ENCODE measurements at places on chromosomes 6 and 20.

DNA sequence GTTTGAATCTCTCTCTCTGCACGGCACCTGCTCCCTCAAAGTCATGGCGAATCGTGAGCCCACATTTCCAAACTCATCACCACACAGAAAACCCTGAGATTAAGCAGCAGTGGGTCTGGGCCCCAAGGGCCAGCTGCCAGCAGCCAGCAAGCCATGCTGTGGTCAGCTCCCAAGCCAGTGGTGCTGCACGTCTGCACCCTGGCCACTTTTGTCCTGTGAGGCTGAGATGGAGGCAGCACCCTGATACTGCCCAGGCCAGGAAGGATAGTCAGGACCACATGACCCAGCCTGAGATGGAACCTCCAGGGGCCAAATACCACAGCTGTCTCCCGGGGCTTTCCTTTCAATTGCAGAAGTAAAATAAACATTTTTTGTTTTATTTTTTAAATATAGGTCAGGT, 93.9 kb downstream of the PRND start:
- no peak for DNase-seq

DNA sequence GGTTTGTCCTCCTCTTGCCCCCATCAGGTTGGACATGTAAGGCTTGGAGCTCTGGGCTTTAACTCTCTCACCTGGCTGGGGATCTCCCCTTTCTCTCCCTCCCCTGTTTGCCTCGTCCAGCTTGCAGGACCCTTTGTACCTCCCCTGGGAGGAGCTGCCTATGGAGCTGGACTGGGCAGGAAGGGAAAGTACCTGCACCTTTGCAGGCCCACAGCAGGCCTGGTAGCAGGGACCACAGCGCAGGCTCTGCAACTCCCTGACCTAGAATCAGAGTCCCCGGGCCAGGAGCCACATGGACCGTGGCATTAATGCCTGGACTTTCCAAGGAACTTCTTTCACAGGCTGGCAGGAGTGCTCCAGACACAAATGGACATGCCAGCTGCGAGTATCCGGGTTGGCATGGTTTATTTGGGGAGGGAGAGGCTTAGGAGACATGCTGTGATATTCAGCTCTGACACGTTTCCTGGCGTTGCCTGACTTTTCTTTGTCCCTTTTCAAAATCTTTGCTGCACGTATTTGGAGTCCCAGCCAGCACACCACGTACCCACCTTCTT, 268.5 kb upstream of the EXOC2 start:
- DNase-seq, result no peak

DNA sequence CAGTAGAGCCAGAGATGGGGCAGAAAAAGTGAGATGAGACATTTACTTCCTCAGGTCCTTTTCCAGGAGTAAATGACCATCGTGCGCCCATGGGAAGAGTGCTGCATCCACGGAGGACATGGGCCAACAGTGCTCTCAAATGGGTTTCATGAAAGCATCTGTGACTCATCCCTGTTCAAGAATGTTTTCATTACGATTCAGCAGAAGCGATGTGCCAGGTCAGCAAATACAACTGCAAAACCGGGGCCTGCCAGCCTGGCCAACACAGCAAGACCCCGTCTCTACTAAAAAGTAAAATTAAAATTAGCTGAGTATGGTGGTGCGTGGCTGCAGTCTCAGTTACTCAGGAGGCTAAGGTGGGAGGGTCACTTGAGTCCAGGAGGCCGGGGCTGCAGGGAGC, 125.1 kb downstream of the LY86 start:
- DNase-seq, result no peak

DNA sequence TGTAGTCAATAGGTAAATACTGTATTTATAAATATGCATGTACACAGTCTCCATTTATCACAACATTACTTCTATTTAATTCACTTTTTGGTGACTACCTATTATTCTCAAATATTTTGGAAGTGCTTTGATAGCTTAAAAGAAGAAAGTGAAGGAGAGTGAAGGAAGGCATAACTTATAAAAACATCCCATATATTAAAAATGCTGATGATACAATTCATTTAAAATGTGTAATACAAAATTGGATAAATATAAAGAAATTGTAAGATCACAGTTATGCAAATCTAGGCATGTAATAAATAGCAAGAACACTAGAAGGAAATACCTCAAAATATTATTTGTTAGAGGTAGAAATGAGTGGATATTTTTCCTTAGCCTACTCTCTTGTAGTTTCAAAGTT, 111.6 kb upstream of the ADTRP start:
- no peak for DNase-seq

GRCh38 chr20:62457098-62457497, 18.7 kb downstream of the GATA5 start:
- DNase-seq, result no peak

- DNase-seq, result no peak
Measured at GRCh38 chr6:125987026-125987617, 782 bp downstream of the TRMT11 start.

DNA sequence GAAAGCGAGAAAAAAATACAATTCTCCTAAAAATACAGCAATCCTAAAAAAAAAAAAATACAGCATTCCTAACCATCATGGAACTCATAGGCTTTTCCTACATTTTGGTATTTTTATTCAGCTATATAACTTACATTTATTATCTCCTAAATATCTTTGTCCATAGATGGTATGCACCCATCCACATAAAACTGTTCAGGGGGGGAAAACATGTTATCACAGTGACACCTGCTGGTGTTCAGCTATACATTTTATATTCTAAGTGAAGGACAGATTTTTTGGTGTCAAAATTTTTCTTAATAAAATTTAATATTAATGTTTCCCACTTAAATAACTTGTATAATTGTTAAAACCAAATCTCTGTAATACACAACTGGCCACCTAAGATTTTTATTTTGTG, 58.0 kb downstream of the BLOC1S5 start:
- DNase-seq, result no peak

GRCh38 chr6:6659600-6660327, 71.2 kb downstream of the LY86 start:
- DNase-seq, result no peak

GRCh38 chr20:768426-768978, at the start of gene SLC52A3:
TSS of gene SLC52A3 (minus strand) at chr20:768500. CDS start at chr20:765774, 2,726 bp downstream.
- peak; percentile 70 for DNase-seq

GRCh38 chr6:99821164-99821563, 172.9 kb downstream of the MCHR2 start:
- DNase-seq, result peak; percentile 45

- no peak for DNase-seq
Measured at GRCh38 chr6:168695701-168696100, 254.7 kb downstream of the SMOC2 start.

DNA sequence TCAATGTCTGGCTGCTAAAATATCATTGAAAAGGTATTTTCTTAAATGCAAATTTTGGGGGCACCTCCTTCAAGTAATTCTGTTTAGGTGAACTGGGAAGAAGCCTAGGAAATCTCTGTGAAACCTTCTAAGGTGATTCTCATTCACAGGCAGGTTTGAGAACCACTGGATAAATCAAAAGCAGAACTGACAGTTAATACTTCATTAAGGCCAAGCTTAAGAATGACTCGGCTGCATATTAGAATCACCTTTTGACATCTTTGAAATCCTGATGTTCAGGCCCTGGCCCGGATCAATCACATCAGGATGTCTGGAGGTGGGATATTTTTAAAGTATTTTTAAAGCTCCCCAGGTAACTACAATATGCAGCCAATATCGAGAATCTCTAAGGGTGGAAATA, 50.6 kb downstream of the FKBP1C start:
- DNase-seq, result no peak
